H1 (cell line): ENCODE measurements at places on chromosomes 5 and 9. TPM values are rescaled to one million over a fixed set of nuclear protein-coding genes. Genes with fewer than 3 reads are reported as not detected.

DNA sequence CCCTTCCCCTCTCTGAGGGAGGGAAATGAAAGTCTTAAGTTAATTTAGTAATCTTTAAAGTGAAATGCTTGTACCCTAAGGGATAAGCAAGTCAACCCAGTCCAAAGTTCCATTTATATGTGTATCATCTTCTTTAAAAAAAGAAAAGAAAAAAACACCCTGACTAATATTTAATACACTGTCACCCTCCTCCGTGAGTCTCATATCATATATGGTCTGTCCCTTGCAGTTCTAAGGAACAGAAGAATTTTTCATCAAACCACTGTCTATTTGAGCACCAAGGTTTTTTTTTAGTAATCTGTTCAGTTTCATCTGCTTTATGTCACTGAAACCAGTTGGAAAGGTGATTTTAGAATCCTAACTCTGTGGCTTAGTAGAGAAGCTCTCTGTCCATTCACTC is 15.2 kb downstream of the TNIP1 start:
- no peak for DNase-seq

DNA sequence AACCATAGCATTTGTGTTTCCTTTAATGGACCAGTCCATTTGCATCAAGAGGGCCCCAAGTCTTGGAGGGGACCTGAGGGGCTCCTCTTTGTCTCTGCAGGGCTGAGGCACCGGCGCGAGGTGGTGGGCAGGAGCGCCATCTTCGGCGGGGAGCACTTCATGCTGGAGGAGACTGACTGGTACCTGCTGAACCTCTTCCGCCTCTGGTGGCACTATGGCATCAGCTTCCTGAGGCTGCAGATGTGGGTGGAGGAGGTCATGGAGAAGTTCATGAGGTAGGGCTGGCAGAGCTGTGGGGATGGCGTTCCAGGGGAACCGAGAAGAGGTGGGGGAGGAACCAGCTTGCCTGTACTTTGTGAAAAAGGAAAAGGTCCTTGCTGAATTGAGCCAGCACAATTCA is 6.1 kb downstream of the PCYOX1L start:
- DNase-seq, result no peak

DNA sequence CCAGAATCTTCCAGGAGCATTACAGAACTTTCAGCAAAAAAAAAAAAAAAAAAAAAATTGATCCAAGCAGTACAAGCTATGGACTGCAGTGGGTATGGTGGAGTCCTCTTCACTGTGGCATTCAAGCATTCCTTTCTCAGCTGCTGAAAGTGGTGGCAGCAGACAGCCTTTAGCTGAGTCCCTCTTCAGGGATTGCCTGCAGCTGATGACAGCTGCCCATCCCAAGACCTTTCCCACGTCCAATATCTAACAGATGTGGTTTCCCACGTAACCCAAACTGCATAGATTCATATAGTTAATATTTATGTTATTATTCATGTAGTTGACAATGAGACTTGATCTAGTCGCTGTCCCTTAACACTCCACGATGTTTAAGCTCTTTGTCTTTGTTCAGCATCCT is 475.9 kb downstream of the TLE1 start:
- no peak for DNase-seq

DNA sequence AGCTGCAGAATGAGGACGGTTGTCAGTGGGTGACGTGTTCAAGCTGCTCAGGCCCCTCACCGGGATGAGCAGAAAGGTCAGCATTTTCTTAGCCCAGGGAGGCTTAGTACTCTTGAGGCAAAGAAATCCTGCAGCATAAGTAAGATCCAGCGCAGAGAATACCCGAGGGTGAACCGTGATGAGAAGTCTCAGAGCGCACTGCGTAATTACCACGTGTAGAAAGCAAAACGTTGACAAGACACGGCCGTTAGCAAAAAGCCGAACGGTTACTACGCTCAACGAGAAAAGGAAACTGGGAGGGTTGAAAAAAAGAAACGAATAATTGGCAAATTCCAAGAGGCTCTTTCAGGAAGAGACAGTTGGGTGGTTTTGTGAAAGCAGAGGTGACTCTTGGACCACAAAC is 104.0 kb downstream of the COL23A1 start:
- DNase-seq, result no peak

DNA sequence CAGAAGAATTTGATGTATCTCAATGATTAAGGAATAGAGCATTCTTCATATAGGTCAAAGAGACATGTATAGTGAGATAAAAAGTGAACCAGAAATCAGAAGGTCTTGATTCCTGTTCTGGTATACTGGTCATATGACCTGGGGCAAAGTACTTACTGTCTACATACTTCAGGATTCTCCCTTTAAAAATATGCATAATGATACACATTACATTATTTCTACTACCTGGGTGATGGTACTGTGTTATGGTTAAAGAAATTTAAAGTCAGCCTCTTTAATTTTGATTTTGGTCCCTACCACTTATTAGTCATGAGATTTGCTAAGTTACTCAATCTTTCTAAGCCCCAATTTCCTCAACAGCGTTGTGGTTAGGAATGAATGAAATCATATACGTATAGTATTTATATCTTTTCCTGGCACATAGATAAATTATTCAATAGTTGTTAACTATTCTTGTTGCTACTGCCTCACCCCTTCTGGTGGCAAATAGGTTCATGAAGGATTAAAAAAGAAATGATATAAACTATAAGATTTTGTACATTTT is 984.1 kb downstream of the TLE4 start:
- DNase-seq, result no peak

DNA sequence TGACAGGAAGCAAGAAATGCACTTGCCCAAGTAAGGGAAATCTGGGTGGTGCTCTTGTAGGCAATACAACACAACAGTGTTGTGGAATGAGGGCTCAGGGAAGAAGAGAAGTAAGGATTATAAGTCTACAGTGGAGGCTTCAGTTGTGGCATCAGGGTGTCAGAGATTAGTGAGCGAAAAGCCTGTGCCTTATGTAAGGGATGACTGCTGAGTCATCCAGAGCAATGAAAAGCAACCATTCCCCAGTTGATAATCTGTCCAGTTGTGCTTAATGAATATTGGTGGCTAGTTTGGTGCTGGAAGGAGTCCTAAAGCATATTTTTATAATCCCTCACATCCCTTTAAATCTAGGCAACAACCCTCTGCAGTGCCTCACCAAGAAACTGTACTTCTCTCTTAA is 42.0 kb downstream of the FBXO38 start:
- no peak for DNase-seq

DNA sequence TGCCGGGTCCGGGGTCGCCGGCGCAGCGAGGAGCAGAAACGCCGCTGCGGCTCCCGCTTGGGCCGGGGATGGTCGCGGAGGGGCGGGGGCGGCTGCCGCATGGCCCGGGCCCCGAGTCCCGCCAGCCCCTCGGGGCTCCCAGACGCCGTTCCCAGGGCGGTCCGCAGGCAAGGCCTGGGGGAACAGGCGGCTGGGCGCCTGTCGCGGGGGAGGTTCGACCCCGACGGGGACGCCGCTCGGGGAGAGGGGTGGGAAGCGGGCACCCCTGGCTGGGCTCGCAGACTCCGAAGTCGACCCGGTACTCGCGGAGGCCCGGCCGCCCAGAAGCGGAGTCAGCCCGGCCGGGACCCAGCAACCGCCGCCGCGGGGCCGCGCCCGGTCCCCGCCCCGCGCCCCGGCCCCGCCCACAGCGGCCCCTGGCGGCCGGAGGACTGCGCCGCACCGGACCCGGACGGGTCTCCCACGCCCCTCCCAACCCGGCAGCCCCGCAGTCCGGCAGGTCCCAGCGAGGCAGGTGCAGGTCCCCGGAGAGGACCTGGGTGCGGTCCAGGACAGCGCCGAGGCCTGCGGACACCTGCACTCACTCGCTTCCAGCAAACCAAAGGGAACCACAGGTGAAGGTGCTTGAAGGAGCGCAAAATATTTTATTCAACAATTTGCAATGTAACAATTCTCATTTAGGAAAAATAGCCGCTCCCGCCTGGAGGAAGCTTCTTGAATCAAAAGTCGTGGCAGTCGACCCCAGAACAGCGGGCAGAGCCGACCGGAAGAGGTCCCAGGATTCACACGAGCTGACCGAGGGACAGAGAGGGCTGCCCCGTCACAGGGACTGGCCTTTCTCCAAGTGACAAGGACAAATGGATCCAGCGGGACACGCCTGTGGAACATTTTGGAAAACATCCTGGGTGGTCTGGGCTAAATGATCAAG is at the start of gene INPP5E:
INPP5E (minus strand) TSS at position 365 of the 928 bp plus-strand sequence. CDS start 426 bp downstream, outside the sequence.
- peak; percentile 98 for DNase-seq

DNA sequence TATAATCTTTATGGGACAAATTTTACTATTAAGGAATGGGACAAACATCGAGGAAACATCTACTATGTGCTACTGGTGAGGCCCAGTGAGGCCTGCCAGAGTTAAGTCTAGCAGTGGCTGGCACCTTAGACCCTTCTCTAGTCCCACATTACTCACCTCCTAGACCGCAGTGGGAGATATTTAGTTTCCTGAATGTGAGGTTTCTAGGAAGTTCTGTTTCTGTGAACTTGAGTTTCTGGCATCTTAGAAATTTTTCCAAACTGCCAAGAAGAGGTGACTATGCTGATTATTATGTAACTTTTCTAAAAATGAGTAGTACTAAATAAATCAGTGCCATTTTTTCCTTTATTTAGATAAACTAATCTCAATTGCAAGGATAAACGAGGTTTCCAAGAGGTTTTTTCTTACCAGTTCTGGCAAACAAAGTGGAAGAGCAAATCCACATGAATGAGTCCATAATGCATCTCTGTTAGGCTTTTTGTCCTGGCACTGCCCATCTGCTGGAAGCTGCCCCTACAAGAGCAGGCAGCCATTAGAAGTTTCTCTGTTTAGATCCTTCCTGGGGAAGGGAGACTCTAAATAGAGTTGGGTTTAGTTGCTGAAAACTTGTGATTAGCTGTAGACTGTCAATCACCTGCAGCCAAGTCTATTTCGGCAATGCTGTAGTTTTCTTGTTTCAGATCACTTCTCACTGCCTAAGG is 348.7 kb downstream of the MAN2A1 start:
- DNase-seq, result no peak

DNA sequence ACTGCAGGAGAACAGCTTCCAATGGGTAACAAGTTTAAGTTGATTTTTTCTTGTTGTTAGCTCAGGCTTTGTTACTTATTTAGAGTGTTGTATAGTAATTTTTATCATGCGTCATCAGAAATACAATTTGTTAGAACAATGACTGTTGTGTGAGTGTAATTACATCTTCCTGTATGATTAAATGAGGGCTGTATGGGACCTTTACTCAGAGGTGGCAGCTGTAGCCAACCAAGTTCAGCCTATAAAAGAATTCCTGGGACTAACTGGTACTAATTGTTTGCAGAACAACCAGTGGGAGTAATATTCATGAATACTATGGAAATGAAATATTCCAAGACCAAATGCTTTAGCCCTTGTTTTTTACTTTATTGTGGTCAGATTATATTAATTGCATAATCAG is 30.8 kb upstream of the TJP2 start:
- no peak for DNase-seq

DNA sequence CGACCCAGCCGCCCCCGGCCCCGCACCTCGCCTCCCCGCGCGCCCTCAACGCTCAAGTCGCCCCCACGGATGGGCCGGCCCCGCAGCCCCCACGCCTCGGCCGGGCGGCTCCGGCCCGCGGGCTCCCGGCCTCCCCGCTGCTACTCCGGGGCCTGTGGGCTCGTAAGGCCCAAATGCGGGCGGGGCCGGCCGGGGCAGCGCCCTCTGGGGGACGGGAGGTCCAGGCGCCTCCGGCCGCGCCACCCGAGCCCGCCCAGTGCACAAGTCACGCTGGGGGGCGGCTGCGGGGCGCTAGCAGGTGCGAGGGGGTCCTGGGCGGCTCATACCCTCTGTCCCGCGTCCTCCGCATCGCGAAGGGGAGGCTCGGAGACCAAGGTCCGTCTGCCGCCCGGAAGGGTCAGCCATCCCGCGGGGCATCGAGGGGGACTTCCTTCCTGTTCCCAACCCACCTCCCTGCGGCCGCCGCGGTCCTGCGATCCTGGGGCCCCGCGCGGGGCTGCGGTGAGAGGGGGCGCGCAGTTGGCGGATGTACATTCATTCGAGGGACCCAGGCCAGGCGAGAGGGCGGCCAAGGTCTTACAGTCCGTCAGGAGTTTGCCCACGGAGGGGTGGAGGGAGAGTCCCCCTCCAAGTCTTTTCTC is at the start of gene CIZ1:
CIZ1 (minus strand) TSS at position 167 of the 641 bp plus-strand sequence. CDS start 715 bp downstream, outside the sequence.
- DNase-seq, result no peak

GRCh38 chr5:139094154-139095131 is 103.7 kb downstream of the SIL1 start:
- DNase-seq, result no peak

DNA sequence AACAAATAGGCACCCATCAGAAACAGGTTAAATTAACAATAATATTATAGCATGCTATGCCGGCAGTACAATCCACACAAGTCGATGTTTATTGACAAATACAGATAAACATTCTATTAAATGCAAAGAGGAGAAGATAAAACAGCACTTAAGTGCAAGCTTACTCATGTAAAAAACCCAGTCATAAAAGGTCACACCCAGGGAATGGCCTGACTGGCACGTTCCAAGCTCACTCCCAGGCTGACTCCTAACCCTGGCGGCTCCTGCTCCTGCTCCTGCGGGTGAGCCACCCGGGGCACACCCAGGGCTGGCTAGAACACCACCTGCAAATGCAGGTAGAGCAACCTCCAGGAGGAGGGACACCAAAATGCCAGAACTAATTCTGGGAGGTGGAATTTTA is 66.9 kb downstream of the SEMA4D start:
- DNase-seq, result no peak

DNA sequence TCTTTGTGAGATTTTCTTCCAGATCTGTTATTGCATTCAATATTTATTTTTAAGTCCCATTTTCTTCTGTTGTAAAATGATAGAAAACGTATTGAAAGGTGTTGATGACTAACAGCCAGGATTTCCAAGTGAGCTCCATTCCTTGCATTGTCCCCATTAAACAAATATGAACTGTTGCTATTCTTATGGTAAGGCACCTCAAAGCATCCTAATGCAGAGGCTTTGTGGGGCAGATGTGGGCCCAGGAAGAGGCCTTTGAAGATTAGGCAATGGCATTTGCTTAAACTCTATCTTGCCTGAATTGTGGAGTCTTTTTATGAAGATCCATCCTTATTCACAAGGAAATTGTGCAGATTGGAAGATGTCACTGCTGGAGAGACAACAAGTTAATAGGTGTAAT is 38.9 kb downstream of the NTRK2 start:
- DNase-seq, result peak; percentile 65

DNA sequence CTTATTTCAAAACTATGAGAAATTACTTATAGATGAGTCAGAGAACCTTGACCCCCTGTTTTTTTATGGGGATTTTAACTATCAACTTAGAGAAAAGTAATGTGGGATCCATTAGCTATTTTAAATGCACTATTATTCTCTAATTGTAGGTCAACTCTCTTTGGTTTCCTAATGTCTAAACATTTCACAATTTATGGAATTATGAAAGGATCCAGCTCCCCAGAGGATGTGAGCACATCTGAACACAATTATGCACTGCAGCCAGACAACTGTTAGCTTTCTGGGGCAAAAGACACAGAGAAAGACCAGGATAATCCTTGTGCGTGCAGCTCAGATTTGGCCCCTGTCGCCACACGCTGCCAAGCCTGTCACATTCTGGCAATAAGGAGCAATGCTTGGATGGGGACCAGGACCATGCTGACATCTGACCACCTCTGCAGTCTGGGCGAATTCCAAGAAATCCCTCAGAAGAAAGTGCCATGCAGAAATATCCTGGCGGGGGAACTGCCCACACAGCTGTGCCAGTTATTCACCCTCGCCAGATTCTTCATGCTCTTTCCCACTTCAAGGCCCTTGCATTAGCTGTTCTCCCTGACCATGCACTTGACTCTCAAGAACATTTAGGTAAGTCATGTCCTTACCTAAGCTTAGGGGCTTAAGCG is 22.2 kb upstream of the CMBL start:
- no peak for DNase-seq

GRCh38 chr5:4479426-4479825 is 660.7 kb upstream of the ADAMTS16 start:
- no peak for DNase-seq

Gene UGCG
- total RNA-seq, result 31.4 and 34.0 TPM in 2 replicates

Gene SLC31A2
- 1.5 and 2.0 TPM in 2 replicates for total RNA-seq

Gene NME5
- total RNA-seq, result 0.63 and 0.89 TPM in 2 replicates

Gene MARCHF6
- total RNA-seq, result 109 and 118 TPM in 2 replicates
